ENCODE measurements at places on chromosomes 1 and 21.

DNA sequence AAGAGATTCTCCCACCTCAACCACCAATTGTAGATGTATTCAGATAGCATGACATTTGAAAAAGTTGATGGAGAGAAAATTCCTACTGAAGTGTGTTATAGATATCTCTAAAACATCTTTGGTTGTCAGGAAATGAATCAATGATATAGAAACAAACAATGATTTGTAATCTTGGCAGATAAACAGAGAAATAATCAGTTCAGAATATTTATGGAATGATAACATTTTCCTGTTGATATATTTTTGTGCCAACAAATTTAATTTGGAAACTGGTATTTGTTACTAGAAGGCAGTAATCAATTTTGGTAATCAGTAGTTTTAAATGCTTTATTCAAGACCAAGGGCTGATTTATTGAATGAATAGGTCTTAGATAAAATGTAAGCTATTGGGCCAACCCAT, 695.6 kb downstream of the USP25 start:
- no peak for DNase-seq

DNA sequence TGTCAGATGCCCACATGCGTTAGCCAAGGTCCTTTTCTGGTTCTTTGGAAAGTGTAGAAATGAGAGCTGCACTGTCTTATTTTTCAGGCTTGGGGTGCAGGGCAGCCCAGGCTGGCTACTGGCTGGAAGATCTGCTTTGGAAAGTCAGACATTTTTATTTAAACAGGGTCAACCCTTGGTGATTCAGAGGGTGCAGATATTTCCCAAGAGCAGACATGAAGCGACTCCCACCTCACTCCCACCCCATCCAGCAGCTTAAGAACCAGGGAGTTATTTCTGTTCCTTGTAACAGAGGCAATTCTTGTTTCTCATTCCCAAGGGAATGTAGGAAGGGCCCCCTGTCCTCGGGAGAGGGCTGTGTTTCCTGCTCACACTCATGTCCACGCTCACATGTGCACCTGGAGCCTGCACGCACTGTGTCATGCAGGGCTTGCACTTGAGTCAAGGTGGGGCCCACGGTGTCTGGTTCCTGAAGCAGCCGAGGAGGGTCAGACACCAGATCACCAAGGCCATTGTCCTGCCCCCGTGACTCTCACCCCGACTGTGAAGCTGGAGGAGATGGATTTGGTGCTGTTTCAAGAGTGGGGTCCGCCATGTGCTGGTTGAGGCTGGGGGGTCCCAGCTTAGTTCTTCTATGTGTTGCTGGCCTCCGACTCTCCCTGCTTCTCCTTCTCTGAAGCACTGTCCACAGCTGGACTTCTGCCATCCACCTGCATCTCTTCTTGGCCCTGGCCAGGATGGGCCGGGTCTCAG, 992 bp downstream of the S100A7A start:
- DNase-seq = no peak

DNA sequence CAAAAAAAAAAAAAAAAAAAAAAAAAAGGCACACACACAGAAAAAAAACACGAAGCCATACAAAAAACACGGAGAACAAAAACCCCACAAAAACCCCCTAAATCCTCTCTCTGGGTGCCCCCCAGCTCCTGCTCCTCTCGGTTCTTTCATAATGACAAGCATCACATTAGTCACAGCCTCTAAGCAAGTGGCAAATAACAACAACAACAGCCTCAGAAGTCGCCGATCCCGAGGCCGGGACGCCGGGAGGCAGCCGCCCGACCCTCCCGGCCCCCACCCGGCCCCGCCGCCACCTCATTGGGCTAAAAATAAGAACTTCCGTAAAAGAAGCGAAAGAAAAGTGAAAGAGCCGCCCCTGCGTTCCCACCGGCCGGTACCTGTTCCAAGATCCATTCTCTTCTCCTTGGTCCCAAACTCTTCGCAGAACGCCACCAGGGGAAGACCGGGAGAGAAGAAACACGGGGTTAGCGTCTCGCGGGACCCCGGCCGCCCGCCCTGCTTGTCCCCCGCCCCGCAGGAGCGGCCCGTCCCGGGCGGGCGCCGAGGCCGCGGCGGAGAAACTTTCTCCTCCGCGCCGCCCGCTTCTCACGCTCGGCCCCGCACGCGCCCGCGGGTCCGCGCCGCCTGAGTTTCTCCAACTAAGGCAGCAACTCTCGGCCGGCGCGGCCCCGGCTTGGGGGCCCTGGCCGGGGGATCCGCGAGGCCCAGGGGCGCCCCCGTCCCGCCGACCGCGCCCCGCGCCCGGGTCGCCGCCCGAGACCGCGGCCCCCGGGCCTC, 102.8 kb downstream of the CASZ1 start:
- no peak for DNase-seq

- DNase-seq = no peak
Measured at GRCh38 chr1:217498209-217498608, 132.7 kb downstream of the GPATCH2 start.

GRCh38 chr1:27789540-27790041, 16.6 kb downstream of the STX12 start:
- DNase-seq = no peak

DNA sequence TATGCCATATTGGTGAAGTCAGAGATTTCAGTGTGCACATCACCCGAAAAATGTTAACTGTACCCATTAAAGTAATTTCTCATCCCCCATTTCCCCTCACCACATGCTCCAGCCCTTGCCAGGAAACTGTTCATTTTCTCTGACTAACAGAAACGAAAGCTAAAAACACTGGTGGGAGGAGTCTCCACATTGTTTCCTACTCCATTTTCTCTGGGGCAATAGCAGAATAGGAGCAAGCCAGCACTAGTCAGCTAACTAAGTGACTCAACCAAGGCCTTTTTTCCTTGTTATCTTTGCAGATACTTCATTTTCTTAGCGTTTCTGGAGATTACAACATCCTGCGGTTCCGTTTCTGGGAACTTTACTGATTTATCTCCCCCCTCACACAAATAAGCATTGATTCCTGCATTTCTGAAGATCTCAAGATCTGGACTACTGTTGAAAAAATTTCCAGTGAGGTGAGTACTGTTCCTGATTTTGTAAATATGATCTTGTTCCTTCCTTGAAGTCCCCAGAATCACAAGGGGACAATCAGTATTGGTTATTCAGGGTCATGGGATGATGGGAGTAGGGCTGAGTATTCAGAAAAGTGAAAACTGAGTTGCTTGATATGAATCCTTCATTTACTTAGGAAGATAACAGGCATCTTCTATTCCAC, at the start of gene IFI16:
Gene IFI16 (plus strand): TSS at position 204 of the 658 bp plus-strand sequence. CDS start 4,774 bp downstream, outside the sequence.
- peak; percentile 37 for DNase-seq

- DNase-seq = peak; percentile 80
Measured at GRCh38 chr1:21963477-21964217, 13.2 kb upstream of the CELA3B start.

DNA sequence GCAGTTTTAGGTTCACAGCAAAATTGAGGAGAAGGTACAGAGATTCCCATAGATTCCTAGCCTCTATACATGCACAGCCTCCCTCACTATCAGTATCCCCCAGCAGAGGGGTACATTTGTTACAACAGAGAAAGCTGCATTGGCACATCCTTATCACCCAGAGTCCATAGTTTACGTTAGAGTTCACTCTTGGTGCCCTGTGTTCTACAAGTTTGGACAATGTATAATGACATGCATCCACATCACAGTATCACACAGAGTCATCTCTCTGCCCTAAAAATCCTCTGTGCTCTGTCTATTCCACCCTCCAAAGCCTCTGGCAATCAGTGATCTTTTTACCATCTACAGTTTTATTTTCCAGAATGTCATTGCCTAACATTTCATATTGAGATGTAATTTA, 22.3 kb upstream of the RGS16 start:
- DNase-seq = no peak
